ENCODE measurements at places on chromosomes 7 and 10.

- DNase-seq: no peak
Measured at GRCh38 chr7:36456548-36456947, 66.9 kb downstream of the ANLN start.

GRCh38 chr10:84574102-84574501 is 245.7 kb downstream of the CCSER2 start:
- DNase-seq: no peak

DNA sequence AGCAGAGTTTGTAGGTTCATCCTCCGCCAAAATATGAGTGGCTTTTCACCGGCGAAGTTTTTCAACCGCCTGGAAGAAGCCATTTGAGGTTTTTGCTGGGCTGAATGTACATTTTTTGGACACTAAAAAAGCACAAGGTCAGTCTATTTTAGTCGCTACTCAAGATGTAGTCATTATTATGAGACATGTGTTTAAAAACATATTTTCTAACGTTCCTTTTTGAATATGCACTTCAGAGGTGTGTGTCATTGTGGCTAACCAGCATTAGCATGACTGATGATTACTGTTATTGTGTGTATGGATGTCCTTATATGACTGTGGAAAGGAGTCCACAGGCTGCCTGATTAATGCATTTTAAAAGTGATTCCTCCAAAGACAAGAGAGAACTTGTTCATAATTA is 605.4 kb downstream of the INHBA start:
- no peak for DNase-seq

GRCh38 chr7:99693427-99694200 is 13.8 kb upstream of the CYP3A5 start:
- DNase-seq: no peak

GRCh38 chr10:27745732-27746396 is at the start of gene MKX:
MKX (minus strand) TSS chr10:27745819; CDS start chr10:27743415, 2,404 bp downstream.
- DNase-seq: peak; percentile 5

GRCh38 chr7:127782075-127782474 is 130.1 kb downstream of the SND1 start:
- no peak for DNase-seq

GRCh38 chr10:69051303-69051702 is 36.6 kb upstream of the SRGN start:
- DNase-seq: no peak

DNA sequence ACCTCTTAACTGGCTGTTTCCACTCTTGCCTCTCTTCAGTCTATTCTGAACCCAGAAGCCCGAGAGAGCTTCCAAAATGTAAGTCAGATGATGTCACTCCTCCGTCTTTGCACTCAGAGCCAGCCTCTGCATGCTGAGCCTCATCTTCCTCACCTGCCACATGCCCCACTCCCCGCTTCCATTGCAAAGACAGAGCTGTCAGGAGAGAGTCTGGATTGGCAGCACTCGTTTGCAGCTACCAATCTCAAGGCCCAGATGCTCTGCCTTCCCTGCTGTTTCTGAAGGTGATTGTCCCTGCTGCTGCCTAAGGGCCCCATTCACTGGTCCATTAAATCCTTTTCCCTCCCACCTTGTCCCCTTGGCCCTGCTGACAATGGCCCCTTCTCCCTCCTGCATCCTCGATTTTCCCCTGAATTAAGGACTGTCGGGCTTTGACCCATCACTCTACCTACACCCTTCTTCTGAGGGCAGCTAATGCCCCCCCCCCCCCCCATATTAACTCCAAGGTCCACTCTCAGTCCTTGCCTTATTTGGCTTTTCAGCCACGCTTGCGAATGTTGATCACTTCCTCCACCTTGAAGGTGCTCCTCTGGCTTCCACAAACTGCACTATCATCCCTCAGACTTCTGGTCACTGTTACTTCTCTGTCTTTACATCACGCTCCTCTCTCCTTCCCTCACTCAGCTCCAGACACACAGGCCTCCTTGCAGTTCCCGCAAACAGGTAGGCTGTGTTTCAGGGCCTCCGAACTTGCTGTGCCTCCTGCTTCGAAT is 98.5 kb downstream of the CHN2 start:
- no peak for DNase-seq

- no peak for DNase-seq
Measured at GRCh38 chr7:86094166-86094669, 549.5 kb upstream of the GRM3 start.

- no peak for DNase-seq
Measured at GRCh38 chr10:88693392-88694020, 12.5 kb upstream of the LIPK start.
